ENCODE measurements at places on chromosomes 13 and 19.

DNA sequence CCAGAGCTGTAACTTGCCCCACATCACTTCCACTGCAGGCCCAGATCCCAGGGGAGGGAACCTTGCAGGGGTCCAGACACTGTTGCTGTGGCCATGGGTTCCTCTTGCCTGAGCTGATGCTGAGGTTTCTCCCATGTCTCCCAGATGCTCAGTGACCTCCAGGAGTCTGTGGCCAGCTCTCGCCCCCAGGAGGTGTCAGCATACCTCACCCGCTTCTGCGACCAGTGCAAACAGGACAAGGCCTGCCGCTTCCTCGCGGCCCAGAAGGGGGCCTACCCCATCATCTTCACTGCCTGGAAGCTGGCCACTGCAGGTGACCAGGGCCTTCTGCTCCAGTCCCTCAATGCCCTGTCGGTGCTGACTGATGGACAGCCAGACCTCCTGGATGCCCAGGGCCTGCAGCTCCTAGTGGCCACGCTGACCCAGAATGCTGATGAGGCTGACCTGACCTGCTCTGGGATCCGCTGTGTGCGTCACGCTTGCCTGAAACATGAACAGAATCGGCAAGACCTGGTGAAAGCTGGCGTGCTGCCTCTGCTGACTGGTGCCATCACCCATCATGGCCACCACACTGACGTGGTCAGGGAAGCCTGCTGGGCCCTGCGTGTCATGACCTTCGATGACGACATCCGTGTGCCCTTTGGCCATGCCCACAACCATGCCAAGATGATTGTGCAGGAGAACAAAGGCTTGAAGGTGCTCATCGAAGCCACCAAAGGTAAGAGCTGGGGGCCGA is 12.1 kb upstream of the SLC25A42 start:
- DNase-seq, result no peak

- no peak for DNase-seq
These were observed 779.6 kb downstream of the DIAPH3 start for GRCh38 chr13:59384154-59384553.

DNA sequence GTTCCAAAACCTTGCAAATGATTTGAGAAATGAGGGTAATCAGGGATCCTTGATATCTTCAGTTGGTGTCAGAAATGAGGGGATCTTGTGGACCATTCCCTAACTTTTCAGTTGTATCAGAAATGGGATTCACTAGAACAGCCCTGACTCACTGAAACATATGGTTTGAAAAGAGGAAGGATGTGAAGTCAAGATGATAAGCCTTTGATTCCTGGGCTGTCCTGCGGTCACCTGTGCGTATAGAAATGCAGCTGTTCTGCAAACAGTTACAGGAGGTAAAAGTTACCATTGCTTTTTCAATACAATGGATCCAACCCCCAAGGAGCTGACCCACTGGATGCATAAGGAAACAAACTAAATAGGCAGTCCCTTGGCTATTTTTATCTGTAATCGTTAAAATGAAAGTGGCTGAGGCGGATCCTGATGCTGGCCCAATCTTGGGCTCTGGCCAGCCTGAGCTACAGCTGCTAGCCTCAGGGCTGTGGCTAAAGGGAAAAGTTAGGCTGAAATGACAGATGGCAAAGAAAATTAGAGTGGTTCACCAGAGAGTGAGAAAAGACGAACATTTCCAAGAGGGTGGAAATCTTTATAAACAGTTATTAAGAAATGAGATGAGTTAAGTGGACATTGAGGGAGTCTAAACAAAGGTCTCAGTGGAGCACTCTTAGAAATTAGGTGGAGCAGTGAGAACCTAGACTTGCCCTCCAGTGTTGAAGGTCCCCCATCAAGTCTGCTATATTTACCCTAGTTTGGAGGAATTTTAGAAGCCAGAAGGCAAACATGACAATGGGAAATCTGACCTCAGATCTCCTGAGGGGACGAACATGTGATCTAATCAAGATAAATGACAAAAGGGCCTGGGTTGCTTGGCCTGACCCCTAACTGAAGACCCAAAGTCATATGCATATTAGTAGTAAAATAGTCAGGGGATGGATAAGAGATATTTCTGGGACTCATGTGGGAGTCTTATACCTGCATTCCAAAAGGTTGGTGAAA is 7.6 kb downstream of the SIGLECL1 start:
- no peak for DNase-seq

GRCh38 chr19:41323430-41324125 is 13.6 kb downstream of the CCDC97 start:
- DNase-seq, result no peak

- DNase-seq, result no peak
These were observed 376.1 kb downstream of the DLEU7 start for GRCh38 chr13:50467156-50468110.

DNA sequence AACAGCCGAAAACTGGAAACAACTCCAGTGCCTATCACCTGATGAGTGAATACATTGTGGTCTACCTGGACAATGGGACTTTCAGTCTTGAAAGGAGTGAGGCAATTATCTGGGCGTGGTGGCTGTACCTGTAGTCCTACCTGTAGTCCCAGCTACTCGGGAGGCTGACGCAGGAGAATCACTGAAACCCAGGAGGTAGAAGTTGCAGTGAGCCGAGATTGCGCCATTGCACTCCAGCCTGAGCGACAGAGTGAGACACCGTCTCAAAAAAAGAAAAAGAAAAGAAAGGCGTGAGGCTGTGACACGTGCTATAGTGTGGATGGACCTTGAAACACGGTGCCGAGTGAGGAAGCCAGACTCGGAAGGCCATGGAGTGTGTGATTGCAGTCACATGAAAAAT is 4.1 kb upstream of the NTN5 start:
- no peak for DNase-seq

DNA sequence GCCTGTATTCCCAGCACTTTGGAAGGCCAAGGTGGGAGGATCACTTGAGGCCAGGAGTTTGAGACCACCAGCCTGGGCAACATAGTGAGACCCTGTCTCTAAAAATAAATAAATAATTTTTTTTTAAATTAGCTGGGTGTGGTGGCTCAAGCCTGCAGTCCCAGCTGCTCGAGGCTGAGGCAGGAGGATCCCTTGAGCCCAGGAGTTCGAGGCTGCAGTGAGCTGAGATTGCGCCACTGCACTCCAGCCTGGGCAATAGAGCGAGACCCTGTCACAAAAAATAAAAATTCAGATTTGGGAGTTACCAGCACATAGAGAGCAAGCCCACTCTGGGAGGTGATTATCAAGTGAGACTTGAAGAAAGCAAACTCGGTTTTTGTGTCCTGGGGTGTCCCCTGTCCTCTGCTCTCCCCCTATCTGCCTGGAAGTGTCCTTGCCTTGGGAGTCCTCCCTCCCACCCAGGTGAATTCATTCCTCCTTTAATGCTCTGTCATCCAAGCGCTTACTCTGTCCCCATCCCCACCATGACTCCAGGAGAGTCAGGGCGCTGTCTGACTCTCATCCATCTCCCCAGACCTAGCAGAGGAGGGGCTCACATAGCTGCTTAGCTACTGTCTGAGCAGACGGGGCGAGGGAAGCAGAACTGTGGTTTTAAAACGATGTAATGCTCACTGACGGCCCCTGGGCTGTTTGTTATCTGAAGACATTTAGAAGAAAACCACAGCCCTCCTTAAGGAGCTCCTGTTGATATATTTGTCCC is 146.8 kb downstream of the STK24 start:
- no peak for DNase-seq

- DNase-seq, result peak; percentile 30
These were observed at the start of gene ZNF587B for GRCh38 chr19:57830071-57830602. Gene ZNF587B (plus strand): TSS chr19:57830299. CDS start chr19:57830529, 230 bp downstream.

DNA sequence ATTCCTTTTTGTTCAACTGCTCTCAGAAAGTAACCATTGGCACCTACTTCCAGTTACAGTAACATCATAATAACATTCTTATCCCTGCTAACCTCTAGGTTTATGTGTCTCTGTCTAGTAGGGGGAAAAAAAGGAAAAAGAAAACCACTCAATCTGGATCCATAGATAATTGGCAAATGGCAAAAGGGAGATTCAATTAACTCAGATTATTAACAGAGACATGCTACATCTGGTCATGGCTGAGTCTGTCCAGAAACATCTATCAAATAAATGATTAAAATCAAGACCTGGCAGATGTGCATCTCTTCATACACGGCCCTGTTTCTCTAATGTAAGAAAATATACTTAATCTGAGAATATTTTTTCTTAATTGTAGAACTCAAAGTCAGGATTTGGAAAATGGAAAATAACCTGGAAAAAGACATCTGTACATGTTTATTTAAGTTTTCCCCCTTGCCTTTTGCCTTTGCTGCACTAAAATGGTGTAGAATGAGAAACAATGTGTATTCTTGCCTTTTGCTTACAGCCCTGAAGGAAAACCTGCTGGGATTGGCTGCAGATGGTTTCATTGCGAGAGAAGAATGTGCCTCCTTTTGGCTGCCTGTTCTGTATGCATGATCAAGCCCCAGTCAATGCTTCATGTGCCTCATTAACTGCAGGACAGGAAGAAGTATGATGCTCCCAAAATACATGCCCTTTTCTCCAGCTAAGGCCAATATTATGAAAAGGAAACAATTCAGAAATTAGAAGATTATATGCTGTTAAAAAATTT is 921.6 kb upstream of the PCDH20 start:
- no peak for DNase-seq

GRCh38 chr13:43026262-43026661 is 2.9 kb downstream of the DNAJC15 start:
- DNase-seq, result no peak

DNA sequence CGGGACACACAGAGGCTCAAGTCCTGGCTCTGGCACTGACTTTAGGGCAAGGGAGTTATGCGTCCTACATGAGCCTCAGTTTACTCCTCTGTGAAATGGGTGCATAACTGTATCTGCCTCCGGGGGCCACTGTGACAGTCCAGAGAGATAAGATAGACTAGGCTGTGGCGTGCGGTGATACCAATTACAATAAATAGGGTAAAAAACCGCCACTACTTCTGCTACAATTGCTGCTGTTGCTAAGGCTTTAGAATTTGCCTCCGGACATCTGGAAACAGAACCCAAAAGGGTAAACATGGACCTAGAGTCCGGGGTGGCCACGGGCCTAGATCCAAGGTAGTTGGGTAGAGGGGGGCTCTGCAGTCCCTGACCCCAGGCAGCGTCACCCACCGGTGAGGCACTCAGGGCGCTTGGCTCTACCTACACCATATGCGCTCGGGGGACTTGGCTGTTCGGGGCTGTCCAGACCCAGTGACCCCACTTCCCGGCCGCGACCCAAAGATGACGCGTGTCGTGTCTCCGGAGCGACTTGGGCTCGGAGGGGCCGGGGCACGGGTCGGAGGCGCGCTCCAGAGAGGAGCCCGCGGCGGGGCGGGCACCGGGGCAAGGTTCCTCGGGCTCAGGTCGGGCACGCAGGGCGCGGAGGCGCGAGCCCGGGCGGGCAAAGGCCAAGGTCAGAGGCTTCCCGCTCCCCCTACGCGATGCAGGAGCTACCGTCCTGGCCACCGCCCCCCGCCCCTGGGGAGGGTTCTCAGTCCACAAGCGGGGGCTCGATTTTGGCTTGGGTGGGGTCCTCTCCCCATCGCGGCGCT is 1.1 kb downstream of the INSR start:
- peak; percentile 12 for DNase-seq

DNA sequence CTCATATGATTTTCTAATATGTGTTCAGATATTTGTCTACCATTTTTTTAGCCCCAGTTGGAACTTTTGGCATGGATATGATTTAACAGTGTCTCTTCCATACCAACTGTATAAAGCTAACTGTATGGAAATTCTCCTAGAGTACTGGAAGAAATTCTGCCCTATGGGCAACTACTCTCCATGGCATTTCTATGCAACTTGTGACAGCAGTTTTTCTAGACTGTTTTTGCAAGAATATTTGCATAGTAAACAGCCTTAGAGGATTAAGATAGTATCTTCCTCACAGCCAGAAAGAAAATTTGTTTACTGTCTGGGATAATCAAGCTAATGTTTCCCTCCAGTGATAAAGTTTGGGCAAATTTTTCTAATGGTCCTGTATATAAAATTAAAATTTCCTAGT is 119.9 kb upstream of the PCDH17 start:
- DNase-seq, result no peak

DNA sequence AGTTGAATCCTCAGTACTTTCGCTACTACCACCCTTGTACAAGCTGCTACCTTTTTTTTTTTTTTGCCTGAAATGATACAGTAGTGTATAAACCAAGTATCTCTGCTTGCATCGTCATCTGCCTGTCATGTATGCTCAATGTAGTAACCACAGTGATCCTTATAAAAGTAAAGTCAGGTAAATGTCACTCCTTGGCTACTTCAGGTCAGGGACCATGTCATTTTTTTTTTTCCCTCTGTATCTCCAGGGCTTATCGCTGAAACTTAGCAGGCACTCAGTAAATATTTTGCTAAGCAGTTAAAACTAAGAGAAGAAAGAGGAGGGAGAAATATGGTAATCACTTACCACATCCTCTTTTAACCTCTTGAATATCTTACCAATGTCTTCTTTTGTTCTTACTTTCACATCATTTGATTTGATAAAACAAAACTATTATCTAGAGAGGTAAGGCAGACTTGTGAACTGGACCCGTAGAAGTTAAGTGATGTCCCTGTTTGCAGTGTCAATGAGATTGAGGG is 96.8 kb upstream of the KLF12 start:
- DNase-seq, result no peak

- peak; percentile 20 for DNase-seq
These were observed 101.6 kb downstream of the IRS2 start for GRCh38 chr13:109684824-109685202.

DNA sequence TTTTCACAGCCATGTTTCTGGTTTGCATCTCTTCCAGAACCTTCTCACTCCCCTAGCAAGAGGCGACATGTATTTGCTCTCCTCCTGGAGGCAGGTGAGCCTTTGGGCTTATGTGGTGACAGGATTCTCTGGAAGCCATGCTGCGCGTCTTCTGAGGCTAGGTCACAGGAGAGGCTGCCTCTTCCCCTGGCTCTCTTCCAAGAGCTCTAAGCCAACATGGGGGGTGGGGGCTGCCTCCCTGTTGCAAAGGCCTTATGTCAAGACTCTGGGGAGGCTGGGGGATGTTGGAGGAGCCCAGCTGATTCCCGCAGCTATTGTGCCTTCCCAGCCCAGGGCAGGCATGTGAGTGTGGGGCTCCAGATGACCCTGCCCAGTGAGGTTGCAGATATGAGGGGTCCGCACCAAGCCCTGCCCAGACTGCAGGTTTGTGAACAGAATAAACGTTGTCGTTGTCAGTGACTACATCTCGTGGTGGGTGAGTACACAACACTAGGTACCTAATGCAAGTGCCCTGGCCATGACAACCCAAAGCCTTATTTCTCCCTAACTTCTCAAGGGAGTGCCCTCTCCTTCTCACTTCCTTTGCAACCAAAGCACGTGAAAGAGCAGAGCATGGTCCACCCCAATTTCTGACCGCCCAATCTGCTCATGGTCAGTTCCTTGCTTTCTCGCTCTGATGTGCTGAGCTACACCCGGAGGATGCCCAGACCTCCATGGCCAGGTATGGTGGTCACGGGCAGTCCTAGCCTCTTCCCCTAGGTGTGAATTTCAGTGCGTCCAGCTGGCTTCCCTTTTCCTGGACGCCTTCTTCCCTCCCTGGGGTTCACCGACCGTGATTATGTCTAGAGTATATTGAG is 44.9 kb downstream of the TEX29 start:
- DNase-seq, result no peak

GRCh38 chr13:112818040-112818697 is 128.3 kb downstream of the ATP11A start:
- no peak for DNase-seq

- no peak for DNase-seq
These were observed 63.7 kb upstream of the NBEA start for GRCh38 chr13:34878329-34878728.
